Chondrocyte (in vitro differentiated cells): ENCODE measurements at places on chromosomes 11 and 22. TPM values are rescaled to one million over a fixed set of nuclear protein-coding genes. Genes with fewer than 3 reads are reported as not detected.

DNA sequence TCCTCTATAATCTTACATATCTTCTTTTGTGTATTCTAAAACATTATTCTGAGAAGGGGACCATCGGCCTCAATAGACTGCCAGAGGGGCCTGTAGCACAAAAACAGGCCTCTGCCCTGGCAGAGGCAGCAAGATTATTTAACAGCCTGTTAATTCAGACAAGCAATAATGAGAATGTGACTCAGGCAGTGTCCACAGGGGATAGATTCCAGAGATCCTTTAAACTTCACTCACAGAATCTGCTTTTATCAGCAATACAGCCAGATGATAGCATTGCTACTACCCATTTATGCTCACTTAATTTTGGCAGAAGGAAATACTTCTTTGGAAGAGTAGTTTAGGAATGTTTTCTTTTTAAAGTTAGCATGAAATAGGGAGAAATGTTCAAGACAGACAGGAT, 44.9 kb downstream of the AAMDC start:
- H3K36me3 ChIP-seq, result peaks cover 13% of the 10 kb centered on the region
- H3K4me1 ChIP-seq, result peaks cover 24% of the 10 kb centered on the region
- no peaks in the 10 kb centered on the region for H3K27me3 ChIP-seq
- H3K27ac ChIP-seq, result peak overlapping the region; percentile 77
- no peak for DNase-seq

- H3K27me3 ChIP-seq, result peaks cover 2% of the 10 kb centered on the region
- no peaks in the 10 kb centered on the region for H3K4me1 ChIP-seq
- H3K36me3 ChIP-seq, result peaks cover 10% of the 10 kb centered on the region
Measured at GRCh38 chr11:9025101-9025850, 21.5 kb upstream of the NRIP3 start.

The TP53AIP1 gene
- total RNA-seq, result 0.17 TPM in 1 of 3 replicates, not detected in the others

The PATE4 gene
- not detected in 3 replicates for total RNA-seq

DNA sequence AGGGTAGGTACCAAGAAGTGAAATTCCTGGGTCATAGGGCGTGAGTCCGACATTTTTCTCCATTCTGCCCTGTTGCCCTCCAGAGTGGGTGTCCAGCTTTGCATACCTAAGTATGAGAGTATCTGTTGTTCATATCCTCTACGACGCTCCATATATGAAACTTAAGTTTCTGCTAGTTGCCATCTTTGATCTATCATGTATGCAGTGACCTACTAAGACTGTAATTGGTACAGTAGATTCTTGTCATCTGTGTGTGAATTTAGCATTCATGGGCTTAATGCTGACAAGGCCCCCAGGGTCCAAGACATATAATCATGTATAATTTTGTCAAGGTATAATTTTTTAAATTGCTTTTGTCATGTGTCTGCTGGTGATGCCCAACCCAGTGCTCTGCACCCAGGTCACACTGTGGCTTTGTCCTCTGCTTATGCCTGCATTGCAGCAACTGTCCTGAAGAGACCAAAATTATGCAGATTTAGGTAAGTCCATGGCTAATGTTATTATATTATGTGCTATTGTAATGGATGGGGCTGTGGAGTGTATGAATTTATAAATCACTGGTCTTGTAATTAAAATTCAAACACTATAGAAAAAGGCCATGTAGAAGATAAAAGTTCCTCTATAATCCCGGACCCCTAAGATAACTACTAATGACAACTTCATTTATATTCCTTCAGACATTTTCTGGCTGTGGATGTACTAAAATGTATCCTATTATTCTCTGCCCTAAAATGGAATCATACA, 12.2 kb downstream of the NEAT1 start:
- H3K27ac ChIP-seq, result peak overlapping the region; percentile 75
- peaks cover 87% of the 10 kb centered on the region for H3K4me1 ChIP-seq
- no peak for DNase-seq

The SELENOH gene
- 84.4 to 92.1 TPM (median 87.3 TPM) in 3 replicates for total RNA-seq

GRCh38 chr11:68524681-68525080, 64.1 kb downstream of the PPP6R3 start:
- no peaks in the 10 kb centered on the region for H3K27me3 ChIP-seq
- peaks cover 40% of the 10 kb centered on the region for H3K36me3 ChIP-seq
- peak overlapping the region; percentile 52 for H3K27ac ChIP-seq
- DNase-seq, result no peak

GRCh38 chr11:65504674-65505465, 6.0 kb downstream of the MALAT1 start:
- H3K36me3 ChIP-seq, result peaks cover 36% of the 10 kb centered on the region
- H3K27me3 ChIP-seq, result no peaks in the 10 kb centered on the region
- peaks cover 39% of the 10 kb centered on the region for H3K4me1 ChIP-seq

The OVOL1 gene
- total RNA-seq, result 0.12 TPM in 1 of 3 replicates, not detected in the others

The SDF2L1 gene
- total RNA-seq, result 21.2 to 28.4 TPM (median 26.0 TPM) in 3 replicates

The LRRC75B gene
- 5.6 to 13.0 TPM (median 8.6 TPM) in 3 replicates for total RNA-seq

GRCh38 chr22:29598684-29599020, 4.8 kb upstream of the NF2 start:
- H3K27ac ChIP-seq, result no peak overlapping the region
- H3K4me3 ChIP-seq, result no peak overlapping the region
- no peaks in the 10 kb centered on the region for H3K27me3 ChIP-seq
- DNase-seq, result no peak

DNA sequence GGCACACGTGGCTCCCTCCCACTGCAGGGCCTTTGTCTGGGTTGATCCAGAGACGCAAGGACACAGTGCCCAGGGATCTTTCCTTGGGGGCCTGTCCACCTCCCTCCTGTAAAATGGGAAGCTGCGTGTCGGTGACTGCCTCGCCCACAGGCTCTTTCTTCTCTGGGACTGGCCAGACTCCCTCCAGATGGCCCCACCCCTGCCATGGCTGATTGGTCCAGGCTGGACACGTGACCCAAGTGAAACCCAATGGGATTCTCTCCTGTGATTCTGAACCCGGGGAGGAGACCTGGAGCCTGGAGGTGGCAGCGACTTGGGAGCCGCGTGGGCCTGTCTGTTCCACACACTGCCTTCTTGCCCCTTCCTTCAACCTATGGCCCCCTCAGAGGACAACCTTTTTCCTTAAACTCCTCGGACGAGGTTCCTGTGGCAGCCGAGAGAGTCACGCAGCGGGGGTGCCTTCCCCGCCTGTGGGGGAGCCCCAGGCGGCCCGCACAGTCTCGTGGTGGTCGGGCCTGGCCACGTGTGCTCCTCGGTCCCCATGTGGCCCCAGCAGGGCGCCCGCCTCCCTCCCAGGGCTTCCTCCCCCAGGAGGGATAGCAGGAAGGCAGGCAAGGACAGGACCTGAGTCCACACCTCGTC, 12.4 kb upstream of the MPPED1 start:
- peaks cover 49% of the 10 kb centered on the region for H3K27me3 ChIP-seq
- H3K27ac ChIP-seq, result no peak overlapping the region
- no peak overlapping the region for H3K4me3 ChIP-seq
- no peaks in the 10 kb centered on the region for H3K4me1 ChIP-seq

DNA sequence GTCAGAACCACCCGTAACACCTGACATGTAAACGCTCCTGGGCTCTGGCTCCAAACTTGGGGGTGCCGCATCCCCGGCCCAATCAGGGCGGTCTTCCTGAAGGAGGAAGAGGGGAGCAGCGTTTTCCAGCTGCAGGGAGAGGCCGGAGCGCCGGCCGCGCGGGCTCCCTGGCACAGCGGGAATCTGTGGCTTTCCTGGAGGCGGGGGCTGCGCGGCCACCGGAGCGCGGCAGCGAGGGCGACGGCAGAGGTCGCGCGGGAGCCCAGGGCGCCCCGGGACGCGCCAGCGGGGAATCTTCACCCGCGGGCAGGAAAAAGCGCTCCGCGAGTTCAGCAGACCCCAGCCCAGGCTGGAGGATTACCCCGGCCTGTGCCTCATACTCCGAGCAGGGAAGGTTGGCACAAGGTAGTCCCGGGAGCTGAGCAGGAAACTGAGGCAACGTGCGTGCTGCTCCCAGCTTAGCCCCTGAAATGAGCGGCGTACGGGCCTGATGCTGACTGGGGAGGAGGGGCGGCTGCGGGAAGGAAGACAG, 600 bp upstream of the ESAM start:
- H3K36me3 ChIP-seq, result peaks cover 11% of the 10 kb centered on the region
- no peak overlapping the region for H3K27ac ChIP-seq
- peaks cover 29% of the 10 kb centered on the region for H3K4me1 ChIP-seq
- peaks cover 9% of the 10 kb centered on the region for H3K27me3 ChIP-seq

The MS4A12 gene
- not detected in 3 replicates for total RNA-seq

GRCh38 chr22:34841911-34842310, 224.0 kb upstream of the ISX start:
- H3K27ac ChIP-seq, result peak overlapping the region; percentile 25
- peaks cover 26% of the 10 kb centered on the region for H3K4me1 ChIP-seq
- no peaks in the 10 kb centered on the region for H3K36me3 ChIP-seq
- no peak for DNase-seq
- no peaks in the 10 kb centered on the region for H3K27me3 ChIP-seq

DNA sequence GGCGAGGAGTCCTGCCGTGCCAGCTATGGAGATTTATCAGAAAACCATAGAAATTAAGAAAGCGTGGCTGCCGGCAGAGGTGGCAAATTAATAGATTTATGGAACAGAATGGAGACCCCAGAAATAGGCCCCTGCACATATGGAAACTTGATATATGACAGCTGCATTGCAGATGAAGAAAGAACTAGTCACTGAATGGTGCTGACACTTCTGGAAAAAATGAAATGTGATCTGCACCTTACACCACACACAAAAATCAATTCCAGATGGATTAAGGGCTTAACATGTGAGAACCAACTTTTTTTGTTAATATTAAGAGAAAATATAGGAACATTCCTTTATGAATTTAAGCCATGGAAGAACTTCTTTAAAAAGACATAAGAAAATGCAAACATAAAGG, 40.3 kb upstream of the TSKU start:
- H3K4me3 ChIP-seq, result no peak overlapping the region
- H3K27me3 ChIP-seq, result no peaks in the 10 kb centered on the region
- H3K4me1 ChIP-seq, result peaks cover 24% of the 10 kb centered on the region
- H3K36me3 ChIP-seq, result no peaks in the 10 kb centered on the region
- no peak overlapping the region for H3K27ac ChIP-seq
